B cell (primary cell): ENCODE measurements at places on chromosomes 5 and 9. TPM values are rescaled to one million over a fixed set of nuclear protein-coding genes. Genes with fewer than 3 reads are reported as not detected.
A peak's percentile ranks its signal among the peaks of the same experiment; 100 is the strongest.

GRCh38 chr5:10904862-10905432 lies 143.9 kb upstream of the DAP start:
- no peak overlapping the region for H3K27ac ChIP-seq
- H3K27me3 ChIP-seq, result no peaks in the 10 kb centered on the region
- no peak overlapping the region for H3K4me3 ChIP-seq
- no peaks in the 10 kb centered on the region for H3K36me3 ChIP-seq
- no peaks in the 10 kb centered on the region for H3K4me1 ChIP-seq

DNA sequence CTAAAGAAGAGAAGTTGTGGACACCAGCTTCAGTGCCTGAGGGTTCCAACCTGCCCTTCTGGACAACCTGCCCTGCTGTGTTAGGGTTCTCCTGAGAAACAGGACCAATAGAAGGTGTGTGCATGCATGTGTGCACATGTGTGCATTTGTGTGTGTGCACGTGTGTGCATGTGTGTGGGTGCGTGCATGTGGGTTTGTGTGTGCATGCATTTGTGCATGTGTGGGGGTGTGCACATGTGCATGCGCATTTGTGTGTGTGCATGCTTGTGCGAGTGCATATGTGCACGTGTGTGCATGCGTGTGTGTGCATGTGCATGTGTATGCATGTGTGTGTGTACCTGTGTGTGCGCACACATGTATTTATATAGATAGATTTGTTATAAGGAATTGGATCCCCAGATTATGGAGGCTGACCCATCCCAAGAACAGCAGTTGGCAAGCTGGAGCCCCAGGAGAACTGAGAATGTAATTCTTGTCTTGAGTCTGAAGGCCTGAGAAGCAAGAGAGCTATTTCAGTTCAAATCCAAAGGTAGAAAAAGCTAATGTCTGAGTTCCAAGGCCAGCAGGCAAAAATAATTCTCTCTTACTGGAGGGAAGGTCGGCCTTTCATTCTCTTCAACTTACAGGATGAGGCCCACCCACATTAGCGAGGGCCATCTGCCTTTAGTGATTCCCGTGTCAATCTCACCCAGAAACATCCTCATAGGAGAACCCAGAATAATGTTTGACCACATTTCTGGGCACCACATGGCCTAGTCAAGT lies 62.9 kb upstream of the SYNPO start:
- H3K27ac ChIP-seq, result no peak overlapping the region
- H3K27me3 ChIP-seq, result peaks cover 2% of the 10 kb centered on the region
- DNase-seq, result no peak
- H3K4me1 ChIP-seq, result no peaks in the 10 kb centered on the region
- no peaks in the 10 kb centered on the region for H3K36me3 ChIP-seq
- no peak overlapping the region for H3K4me3 ChIP-seq

GRCh38 chr5:107272509-107272908 lies 398.2 kb downstream of the EFNA5 start:
- DNase-seq, result no peak
- H3K27ac ChIP-seq, result no peak overlapping the region
- H3K4me3 ChIP-seq, result no peak overlapping the region
- no peaks in the 10 kb centered on the region for H3K36me3 ChIP-seq
- no peaks in the 10 kb centered on the region for H3K27me3 ChIP-seq

DNA sequence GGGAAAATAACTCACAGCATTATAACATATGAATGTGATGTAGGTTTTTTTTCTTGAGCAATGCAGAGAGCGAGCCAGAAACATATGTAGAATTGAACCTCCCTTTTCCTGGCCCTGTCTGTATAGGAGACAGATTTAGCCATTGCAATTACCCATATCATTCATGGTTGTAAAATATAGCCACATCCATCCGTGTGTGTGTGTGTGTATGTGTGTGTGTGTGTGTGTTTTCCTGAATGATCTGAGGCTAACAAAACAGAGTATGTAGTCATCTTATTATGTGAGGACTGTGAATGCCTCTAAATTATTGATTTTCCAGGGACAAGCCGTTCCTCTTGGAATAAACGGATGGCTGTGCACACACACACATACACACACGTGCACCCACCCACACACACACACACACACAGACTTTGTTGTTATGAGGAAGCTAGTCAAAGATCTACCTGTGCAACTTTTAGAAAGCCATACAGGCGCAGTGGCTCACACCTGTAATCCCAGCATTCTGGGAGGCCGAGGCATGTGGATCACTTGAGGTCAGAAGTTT lies 11.7 kb upstream of the DENND1A start:
- H3K4me1 ChIP-seq, result no peaks in the 10 kb centered on the region
- H3K27ac ChIP-seq, result no peak overlapping the region
- no peak overlapping the region for H3K4me3 ChIP-seq
- no peak for DNase-seq

DNA sequence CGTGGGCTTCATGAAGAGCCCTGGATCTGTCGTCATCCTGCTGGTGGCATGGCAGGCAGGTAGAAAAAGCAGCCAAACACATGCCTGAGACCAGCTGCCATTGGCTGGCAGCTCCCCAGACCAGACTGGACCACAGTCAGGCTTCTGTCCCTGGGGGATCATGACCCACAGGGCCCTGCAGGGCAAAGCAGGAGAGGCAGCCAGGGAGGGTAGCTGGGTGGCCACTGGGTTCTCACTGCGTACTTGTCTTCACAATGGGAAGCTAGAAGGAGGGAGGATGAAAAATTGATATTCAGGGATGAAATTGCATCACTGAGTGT lies 67.8 kb upstream of the GARNL3 start:
- H3K27me3 ChIP-seq, result no peaks in the 10 kb centered on the region
- H3K4me1 ChIP-seq, result peaks cover 6% of the 10 kb centered on the region
- no peak overlapping the region for H3K27ac ChIP-seq
- no peak for DNase-seq

DNA sequence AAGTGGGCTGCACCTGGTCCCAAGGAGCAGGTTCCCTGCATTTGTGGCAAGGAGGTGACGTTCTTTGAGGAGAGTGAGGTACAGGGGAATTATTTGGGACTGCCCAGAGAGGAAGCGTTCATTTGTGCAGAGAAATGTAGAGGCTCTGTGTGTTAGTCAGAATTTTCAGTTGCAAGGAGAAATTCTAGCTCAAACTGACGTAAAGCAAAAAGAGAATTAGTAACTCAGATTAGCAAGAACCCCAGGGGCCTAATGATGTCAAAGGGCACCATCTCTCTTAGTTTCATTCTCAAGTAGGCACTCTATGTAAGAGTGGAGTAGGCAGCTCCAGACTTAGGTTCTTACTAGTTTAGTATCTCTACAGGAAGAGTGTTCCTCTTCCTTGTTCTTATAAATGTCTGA lies 2.4 kb upstream of the TXN start:
- H3K27ac ChIP-seq, result no peak overlapping the region
- peaks cover 5% of the 10 kb centered on the region for H3K4me1 ChIP-seq
- H3K36me3 ChIP-seq, result no peaks in the 10 kb centered on the region
- no peak overlapping the region for H3K4me3 ChIP-seq

GRCh38 chr5:145787001-145787400 lies 48.1 kb downstream of the PRELID2 start:
- H3K4me1 ChIP-seq, result no peaks in the 10 kb centered on the region
- H3K4me3 ChIP-seq, result no peak overlapping the region
- H3K27ac ChIP-seq, result no peak overlapping the region
- H3K36me3 ChIP-seq, result no peaks in the 10 kb centered on the region
- DNase-seq, result no peak
- H3K27me3 ChIP-seq, result no peaks in the 10 kb centered on the region

DNA sequence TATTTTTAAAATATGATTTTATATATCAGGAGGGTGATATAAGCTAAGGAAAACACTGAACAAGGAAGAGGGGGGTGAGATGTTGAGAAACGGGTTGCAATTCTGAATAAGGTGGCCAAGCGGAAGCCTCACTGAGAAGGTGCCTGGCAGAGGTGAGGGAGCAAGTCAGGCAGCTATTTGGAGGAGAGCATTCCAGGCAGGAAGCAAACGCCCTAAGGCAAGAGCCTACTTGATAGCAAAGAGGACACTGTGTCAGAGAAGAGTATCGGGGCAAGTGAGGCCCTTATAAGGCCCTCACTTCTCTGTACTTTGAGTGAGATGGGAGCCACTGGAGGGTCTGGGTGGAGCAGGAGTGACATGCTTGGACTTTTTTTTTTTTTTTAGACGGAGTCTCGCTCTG lies 8.0 kb upstream of the CTNNA1 start:
- no peaks in the 10 kb centered on the region for H3K27me3 ChIP-seq
- no peaks in the 10 kb centered on the region for H3K36me3 ChIP-seq
- H3K4me1 ChIP-seq, result peaks cover 13% of the 10 kb centered on the region

DNA sequence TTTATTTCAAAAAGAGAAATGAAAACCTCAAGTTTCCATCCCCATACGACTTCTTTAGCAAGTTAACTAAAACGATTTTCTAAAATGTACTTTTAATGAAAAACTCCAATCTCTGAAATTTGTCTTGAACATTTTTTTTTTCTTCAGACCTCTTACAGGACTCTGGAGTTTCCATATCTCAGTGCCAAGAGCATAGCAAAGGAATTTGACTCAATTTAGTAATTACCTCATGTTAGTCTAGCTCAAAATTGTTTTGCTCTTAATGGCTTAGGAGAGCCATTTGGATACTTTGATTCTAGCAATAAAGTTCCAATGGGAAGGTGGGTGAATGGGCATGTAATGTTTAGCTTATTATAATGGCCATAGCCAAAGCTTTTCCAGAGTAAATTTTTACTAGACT lies 26.0 kb upstream of the SPATA31D4 start:
- H3K4me3 ChIP-seq, result no peak overlapping the region
- H3K4me1 ChIP-seq, result no peaks in the 10 kb centered on the region
- H3K27ac ChIP-seq, result no peak overlapping the region
- H3K36me3 ChIP-seq, result no peaks in the 10 kb centered on the region

- no peaks in the 10 kb centered on the region for H3K36me3 ChIP-seq
- no peaks in the 10 kb centered on the region for H3K4me1 ChIP-seq
- DNase-seq, result no peak
- H3K4me3 ChIP-seq, result no peak overlapping the region
- no peaks in the 10 kb centered on the region for H3K27me3 ChIP-seq
Measured at GRCh38 chr9:12922224-12922866, 147.5 kb downstream of the LURAP1L start.

DNA sequence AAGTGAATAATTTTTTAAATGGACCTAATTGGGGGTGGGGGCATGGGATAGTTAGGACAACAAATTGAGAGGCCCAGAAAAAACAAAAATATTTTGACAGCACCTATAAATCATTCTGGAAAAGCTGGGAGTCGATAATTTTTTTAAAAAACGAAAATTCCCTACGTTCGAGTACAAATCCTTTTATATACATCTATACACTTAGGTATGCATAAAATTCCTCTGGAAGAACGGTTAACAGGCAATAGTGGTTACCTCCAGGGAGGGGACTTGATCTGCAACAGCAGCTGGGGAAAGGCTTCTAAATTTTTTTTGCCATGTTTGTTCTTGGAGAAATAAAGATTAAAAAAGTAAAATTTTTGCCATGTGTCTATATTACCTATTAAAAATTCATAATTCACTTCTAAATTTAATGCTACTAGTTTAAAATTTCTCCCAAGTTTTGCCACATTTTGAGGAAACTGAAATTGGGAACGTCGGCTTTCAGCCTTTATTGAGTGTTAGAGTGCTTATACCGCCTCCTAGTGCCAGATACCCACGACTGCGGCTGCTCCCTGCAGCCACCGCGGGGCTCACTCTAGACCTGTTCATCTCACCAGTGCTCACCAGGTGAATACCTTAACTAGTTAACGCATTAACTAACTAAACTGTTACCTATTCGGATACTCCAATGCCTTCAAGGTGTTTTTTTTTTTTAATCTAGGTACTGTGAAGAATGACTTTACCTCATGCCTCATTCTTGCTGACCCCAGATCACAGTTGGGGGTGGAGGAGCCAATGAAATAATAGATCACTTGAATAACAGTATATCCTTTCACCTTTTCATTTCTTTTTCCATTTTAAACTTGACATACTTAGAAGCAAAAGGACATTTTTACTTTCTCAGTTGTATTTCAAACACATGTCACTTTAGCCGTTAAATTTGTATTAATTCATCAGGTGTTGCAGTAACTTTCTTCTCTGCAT lies 1.8 kb upstream of the BHMT start:
- DNase-seq, result peak; percentile 26
- no peak overlapping the region for H3K4me3 ChIP-seq
- no peaks in the 10 kb centered on the region for H3K36me3 ChIP-seq
- H3K4me1 ChIP-seq, result no peaks in the 10 kb centered on the region
- peaks cover 7% of the 10 kb centered on the region for H3K27me3 ChIP-seq
- no peak overlapping the region for H3K27ac ChIP-seq

- no peaks in the 10 kb centered on the region for H3K36me3 ChIP-seq
- no peak overlapping the region for H3K4me3 ChIP-seq
- no peak overlapping the region for H3K27ac ChIP-seq
Measured at GRCh38 chr5:52859628-52860027, 71.9 kb downstream of the ITGA1 start.

GRCh38 chr5:95940758-95941682 lies 20.6 kb downstream of the ELL2 start:
- no peaks in the 10 kb centered on the region for H3K4me1 ChIP-seq
- DNase-seq, result no peak
- no peak overlapping the region for H3K4me3 ChIP-seq
- no peaks in the 10 kb centered on the region for H3K27me3 ChIP-seq

DNA sequence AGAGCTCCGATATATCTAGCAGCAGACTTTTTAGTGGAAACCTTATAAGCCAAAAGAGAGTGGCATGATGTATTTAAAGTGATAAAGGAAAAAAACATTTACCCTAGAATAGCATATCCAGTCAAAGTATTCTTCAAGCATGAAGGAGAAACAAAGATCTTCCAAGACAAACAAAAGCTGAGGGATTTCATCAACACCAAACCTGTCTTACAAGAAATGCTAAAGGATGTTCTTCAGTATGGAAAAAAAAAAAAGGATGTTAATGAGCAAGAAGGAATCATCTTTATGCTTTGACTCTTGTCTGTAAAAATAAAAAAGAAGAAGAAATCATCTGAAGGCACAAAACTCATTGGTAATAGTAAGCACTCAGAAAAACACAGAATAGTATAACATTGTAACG lies 338.2 kb downstream of the TLE1 start:
- H3K4me3 ChIP-seq, result no peak overlapping the region
- H3K36me3 ChIP-seq, result no peaks in the 10 kb centered on the region
- no peaks in the 10 kb centered on the region for H3K4me1 ChIP-seq

DNA sequence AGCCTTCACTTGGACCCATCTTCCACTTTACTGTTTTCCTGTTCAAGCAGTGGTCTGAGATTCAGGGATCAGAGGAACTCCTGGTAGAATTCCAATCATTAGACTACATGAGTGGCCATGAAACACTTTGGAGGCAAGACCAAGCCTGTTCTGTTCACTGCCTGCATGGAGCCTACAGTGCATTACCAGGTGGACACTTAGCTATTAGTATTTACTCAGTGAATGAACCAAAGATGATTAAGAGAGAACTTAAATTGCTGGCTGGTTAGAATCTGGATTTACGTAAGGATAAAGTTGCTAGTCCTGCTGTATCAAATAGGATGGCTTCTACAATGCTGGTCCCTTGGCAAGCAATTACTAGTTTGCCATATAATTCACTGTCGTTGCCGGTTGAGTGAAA lies 245.5 kb downstream of the ARRDC3 start:
- H3K36me3 ChIP-seq, result no peaks in the 10 kb centered on the region
- H3K4me3 ChIP-seq, result no peak overlapping the region
- no peak for DNase-seq
- no peaks in the 10 kb centered on the region for H3K4me1 ChIP-seq
- no peak overlapping the region for H3K27ac ChIP-seq

GRCh38 chr9:127177231-127177630 lies 54.8 kb upstream of the ANGPTL2 start:
- H3K4me3 ChIP-seq, result no peak overlapping the region
- no peaks in the 10 kb centered on the region for H3K27me3 ChIP-seq
- DNase-seq, result no peak
- no peak overlapping the region for H3K27ac ChIP-seq

GRCh38 chr9:136741883-136742571 lies 713 bp downstream of the LCN10 start:
- H3K4me1 ChIP-seq, result peaks cover 26% of the 10 kb centered on the region
- peak; percentile 66 for DNase-seq
- H3K27ac ChIP-seq, result peak overlapping the region; percentile 83
- no peaks in the 10 kb centered on the region for H3K27me3 ChIP-seq

Gene SLC1A3
- total RNA-seq, result 0.37 TPM in 1 of 2 replicates, not detected in the other

Gene TNPO1
- 102 and 107 TPM in 2 replicates for total RNA-seq

Gene SLC4A9
- total RNA-seq, result not detected in 2 replicates

Gene CD274
- total RNA-seq, result 5.2 and 7.0 TPM in 2 replicates

Gene KCNT1
- not detected in 2 replicates for total RNA-seq
